ENCODE measurements at places on chromosomes 16 and 17. TPM values are rescaled to one million over a fixed set of nuclear protein-coding genes. Genes with fewer than 3 reads are reported as not detected.
A peak's percentile ranks its signal among the peaks of the same experiment; 100 is the strongest.

- DNase-seq: peak; percentile 83
Measured at GRCh38 chr16:53502331-53503269, at the start of gene AKTIP. Gene AKTIP (minus strand): TSS chr16:53503209. CDS start chr16:53500259, 2,950 bp downstream.

DNA sequence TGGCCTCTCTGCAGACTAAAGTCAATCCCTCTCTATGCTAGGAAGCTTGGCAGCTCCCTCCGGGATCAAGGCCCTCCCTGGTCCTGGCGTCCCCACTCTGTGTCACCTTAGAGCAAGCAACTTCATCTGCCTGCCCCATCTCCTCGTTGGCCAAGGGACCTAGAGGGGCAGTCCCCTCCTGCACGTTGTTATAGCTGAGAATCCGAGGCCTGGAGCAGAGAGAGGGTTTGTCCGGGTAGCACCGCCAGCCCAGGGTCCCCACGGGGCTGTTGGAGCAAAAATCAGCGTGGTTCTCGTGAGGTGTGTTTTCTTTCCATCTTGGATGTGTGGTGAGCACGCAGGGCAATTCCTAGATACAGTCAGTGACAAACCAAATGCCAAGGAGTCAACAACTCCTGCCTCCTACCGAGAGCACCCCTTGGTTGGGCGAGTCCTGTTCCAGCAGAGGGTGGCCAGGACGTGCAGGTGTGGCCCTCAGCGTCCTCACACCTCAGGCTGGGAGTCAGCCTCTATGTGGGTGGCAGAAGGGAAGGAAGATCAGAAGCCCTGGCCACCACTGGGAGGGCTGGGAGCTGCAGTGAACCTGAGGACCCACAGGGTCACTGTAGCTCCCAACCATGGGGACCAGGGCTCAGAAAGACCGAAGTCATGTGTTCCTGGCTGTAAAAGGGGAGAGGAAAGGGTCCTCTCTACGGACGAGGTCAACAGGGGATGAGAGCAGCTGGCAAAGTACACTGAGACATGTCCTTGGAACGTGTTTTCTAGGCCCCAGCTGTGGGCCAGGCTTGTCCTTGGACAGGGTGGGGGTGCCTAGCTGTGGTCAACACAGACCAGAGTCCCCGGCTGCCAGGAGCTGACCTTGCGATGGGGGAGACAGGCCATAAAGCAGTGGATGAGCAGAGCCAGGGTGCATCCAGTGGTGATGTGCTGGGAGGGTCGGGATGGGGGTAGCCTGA, 85.6 kb upstream of the CIBAR2 start:
- DNase-seq: no peak

- no peak for DNase-seq
Measured at GRCh38 chr17:12247761-12248160, 227.1 kb downstream of the MAP2K4 start.

GRCh38 chr16:86505185-86505898, 5.0 kb upstream of the FOXF1 start:
- DNase-seq: no peak

GRCh38 chr17:51741458-51741857, 417.1 kb downstream of the CA10 start:
- DNase-seq: no peak

DNA sequence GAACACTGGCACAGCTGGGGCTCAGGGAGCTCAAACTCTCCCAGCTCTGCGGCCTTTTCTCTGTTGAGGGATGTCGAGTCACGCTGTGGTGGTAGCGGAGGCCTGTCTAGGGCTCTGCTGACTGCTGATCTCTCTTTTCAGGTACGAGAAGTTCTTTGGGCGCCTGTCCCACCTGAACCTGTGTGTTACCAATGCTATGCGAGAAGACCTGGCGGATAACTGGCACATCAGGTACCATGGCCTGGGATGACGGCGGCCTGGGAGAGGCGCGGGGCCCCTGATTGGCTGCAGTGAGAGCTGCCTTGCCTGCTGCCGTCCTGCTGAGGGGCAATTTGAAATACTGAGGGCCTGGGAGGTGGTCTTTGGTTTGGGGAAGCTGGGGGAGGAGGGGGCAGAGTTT, 5.7 kb downstream of the ALG1 start:
- no peak for DNase-seq

DNA sequence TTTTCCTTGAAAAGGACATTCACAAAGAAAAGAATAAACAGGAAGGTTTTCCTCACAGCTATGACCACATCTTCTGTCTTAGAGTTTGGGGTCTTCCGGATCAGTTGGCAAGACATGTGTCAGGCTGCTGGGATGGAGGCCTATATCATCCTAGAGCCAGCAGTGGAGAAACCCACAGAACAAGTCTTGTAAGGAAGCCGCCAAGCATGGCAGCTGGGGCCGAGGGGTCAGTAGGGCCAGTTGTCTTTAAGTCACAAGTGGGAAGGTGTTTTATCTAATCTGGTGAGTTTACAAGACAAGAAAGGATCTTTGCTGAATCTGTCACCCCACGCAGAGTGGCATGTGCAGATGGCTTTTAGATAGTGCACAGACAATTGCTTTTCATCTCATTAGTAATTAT, 25.7 kb downstream of the SCNN1B start:
- no peak for DNase-seq

- no peak for DNase-seq
Measured at GRCh38 chr16:67571981-67572431, 9.7 kb downstream of the CTCF start.

DNA sequence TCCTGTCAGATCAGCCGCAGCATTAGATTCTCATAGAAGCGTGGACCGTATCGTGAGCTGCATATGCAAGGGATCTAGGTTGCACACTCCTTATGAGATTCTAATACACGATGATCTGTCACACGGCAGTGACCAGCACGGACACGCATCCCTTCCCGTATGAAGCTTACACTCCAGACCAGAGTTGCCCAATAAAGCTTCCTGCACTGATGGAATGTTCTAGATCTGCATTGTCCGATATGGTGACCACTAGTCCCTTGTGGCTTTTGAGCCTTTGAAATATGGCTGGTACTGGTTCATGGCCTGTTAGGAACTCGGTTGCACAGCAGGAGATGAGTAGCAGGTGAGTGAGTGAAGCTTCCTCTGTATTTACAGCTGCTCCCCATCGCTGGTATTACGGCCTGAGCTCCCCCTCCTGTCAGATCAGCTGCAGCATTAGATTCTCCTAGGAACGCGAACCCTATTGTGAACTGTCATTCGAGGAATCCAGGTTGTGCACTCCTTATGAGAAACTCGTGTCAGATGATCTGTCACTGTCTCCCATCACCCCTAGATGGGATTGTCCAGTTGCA, 49.8 kb upstream of the ZCCHC14 start:
- no peak for DNase-seq

DNA sequence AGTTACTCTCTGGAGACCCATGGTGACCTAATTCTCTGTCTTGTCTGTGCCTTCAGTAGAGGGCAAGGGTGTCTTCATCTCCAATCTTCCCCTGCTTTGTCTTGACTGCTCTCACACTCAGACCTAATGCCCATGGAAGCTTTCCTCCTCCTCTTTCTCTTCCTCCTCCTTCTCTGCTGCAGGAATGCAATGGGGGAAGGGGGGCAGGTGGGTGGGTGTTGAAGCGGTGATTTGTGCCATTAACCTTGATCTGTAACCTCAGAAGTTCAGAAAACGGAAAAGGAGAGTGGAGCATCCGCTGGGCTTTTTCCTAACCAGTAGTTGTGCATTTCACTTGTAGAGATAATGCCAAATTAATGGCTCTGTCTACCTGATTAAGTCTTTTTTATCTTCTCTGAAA, 172.3 kb upstream of the CDH11 start:
- DNase-seq: no peak

GRCh38 chr17:59405944-59406705, 74.7 kb downstream of the YPEL2 start:
- no peak for DNase-seq

- DNase-seq: no peak
Measured at GRCh38 chr16:505479-506245, 21.9 kb upstream of the CAPN15 start.

DNA sequence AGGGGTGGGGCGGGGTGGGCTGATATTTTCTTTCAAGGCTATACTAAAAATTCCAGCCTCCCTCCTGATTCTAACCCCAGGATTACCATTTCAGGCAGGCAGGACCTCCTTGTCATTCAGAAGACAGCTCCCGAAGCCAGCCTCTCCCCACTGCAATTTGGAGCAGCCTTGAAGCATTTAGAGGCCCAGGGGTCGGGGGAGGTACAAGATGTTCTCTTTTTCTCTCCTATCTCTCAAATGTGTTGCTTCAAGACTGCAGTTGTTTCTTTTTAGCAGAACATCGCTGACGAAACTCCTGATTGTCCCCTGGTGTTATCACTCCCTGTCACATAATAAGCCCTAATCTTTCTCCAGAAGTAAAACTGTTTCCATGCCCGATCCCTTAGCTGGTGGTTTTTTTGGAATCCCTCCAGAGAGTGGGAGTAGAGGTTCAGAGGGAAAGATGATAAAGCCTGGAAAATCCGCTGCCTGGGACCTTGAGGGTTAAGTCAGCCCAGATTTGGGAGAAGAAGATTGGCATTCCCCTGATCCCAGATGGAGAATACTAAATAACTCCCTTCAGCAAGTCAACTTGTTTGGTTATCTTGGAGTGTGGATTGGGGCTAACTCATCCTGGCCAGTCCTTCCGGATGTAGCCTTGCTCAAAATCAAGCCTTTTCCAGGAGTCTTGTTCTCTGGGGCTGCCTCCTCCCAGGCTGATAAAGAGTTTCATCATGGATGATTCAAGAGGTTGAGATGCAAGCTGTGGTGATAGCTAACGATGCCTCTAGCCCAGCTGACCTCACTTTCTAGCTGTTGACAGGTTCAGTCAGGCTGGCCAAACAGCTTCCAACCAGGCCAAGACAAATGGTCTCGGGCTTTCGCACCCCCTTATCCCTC, 71.3 kb downstream of the SOX9 start:
- DNase-seq: no peak

DNA sequence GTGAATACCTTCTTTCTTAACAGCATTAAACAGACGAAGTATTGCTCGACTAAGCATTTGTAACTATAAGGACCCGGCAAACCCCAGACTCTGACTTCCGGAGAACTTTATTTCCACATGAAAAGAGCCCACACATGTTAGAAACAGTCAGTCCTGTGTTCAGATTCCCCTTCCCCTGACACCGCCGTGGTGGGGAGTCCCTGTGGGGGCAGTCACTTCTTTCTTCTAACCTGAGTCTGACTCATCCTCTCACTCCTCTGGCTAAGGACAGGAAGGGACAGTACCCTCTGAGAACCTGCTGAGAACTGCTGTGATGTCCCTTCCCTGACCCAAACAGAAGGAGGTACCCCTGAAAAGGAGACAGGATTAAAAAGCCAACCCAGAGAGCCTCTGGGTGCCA, 165.1 kb downstream of the XYLT1 start:
- DNase-seq: peak; percentile 73

- DNase-seq: no peak
Measured at GRCh38 chr16:84836234-84836647, 16.5 kb downstream of the CRISPLD2 start.

DNA sequence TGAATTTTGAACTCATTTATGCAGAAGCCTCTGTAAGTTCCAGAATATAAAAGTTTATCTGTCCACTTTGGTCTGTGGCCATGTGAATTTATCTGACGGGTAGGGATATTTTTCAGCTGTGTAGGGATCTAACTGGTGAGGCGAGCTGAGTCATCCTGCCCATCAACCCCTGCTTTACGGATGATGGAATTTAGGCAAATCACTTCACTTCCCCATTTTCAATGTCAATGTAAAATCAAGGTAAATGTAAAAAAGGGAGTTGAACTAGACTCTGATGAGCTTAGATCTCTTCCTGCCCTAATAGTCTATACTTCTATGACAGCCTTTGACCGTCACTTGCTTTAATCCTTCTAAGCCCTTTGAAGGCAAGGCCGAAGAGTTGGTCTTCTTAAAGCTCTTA, 2.6 kb downstream of the SLC16A6 start:
- no peak for DNase-seq

DNA sequence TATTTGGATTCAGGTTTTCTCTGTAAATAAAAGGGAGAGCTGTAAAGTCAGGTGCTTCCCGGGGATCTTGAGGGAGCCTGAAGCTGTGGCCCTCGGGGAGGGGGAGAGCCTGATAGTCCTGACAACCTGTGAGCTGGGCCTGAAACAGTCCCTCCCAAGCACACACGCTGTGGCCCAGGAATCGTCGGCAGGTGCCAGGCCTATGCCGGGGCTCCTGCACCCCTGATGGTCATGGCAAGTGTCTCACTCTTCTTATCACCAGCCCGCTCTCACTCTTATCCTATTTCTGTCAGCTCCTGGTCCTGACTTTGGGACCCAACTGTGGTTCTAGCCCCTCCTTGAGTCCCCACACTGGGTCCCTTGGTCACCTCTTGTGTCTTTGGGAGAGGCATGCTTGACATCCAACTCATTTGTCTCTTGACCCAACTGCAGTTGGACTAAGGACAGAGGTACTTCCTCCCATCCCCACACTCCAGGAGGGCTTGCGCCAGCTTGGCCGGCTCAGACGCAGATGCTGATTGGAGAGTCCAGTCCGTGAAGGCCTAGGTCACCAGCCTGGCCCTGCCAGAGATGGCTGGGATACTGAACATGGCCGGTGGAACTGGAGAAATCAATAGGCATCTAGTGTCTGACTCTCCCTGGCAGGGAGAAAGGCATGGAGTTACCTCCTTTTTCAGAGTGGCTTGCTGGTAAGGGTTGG, 170.5 kb upstream of the WSCD1 start:
- DNase-seq: no peak

DNA sequence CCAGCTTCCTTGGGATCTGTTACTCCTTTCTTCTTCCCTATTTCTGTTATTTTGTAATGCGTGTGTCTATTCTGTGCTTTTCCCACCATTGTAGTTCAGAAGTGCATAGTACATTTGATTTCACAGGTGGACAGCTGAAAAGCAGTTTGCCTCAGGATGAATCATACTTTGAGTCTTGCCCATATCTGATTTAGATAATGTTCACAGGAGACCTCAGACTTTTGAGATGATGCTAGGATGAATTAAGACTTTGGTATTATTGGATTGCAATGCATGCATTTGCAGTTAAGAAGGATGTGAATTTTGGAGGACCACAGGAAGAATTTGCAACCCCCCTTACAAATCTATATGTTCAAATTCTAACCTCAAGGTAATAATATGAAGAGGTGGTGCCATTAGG, 769.6 kb downstream of the CDH11 start:
- DNase-seq: no peak

GRCh38 chr16:55045756-55046460, 115.2 kb downstream of the IRX5 start:
- no peak for DNase-seq

EVI2B gene
- 10.3 TPM for total RNA-seq

PLCD3 gene
- 2.9 TPM for total RNA-seq

TBC1D28 gene
- not detected for total RNA-seq

ALOXE3 gene
- total RNA-seq: 0.28 TPM

MARVELD3 gene
- total RNA-seq: not detected

SLC9A5 gene
- 4.5 TPM for total RNA-seq

FBXO39 gene
- 0.27 TPM for total RNA-seq

MEAK7 gene
- total RNA-seq: 8.9 TPM

CCL1 gene
- total RNA-seq: not detected

TSPAN10 gene
- 0.35 TPM for total RNA-seq

NHERF1 gene
- total RNA-seq: 170 TPM

LGALS9B gene
- total RNA-seq: not detected

HS3ST3A1 gene
- total RNA-seq: 0.27 TPM

MYH2 gene
- not detected for total RNA-seq

TMEM238L gene
- total RNA-seq: not detected

All from activated CD4-positive, alpha-beta T cell treated with anti-CD3 and anti-CD28 coated beads for 36 hours (primary cell).